ENCODE measurements at places on chromosomes 2 and 18.
A peak's percentile ranks its signal among the peaks of the same experiment; 100 is the strongest.

DNA sequence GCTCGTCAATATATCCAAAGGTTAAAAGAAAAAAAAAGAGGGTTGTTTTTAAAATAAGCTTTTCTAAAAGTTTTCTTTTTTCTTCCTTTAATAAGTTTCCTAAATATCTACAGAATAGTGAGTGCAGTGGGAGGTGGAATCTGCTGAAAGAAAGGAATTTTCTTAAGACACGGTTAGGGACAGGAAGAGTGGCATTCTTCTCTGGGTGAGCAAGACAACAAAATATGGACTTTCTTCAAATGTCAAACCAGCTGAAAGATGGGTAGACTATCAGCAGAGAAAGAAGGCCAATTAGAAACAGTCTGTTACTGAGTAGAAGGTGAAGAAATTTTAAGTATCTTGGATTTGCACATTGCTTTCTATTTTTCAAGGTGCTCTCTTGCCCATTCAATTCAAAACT lies 222.7 kb upstream of the PIK3C3 start:
- no peak for DNase-seq

DNA sequence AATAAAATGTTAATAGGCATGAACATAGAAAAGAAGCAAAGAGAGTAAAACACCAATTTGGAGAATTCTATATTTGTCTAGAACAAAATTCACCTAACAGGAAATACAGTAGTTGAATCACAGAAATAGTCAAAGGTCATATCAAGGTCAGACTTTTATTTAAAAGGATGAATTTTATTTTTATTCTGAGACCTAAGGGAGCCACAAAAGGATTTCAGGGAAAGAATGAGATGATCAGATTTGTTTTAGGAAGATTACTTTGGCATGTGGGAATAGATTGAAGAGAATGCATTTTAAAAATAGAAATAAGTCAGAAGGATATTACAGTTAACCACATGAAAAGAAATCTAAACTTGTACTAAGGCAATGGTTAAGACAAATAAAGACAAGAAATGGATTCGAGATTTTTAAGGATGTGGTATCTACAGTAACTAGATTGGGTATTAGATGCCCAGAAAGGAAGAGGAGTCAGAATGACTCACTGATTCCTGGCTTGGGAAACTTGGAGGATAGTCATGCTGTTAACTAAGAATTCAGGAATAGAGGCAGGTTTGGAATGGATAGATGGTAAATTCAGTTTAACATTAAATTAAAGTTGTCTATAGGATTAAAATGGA lies 56.0 kb downstream of the METTL4 start:
- no peak for DNase-seq

DNA sequence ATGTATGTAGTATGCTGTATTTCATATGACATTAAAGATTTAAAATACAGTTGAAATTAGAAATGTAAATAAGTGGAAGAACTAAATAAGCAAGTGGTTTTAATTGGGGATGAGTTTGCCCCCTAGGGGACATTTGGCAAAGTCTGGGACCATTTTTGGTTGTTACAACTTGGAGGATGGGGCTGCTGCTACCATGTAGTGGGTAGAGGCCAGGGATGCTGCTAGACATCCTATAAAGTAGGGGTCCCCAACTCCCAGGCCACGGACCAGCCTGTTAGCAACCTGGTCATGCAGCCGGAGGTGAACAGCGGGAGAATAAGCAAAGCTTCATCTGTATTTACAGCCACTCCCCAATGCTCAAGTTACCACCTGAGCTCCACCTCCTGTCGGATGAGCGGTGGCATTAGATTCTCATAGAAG lies 27.9 kb upstream of the ASNSD1 start:
- no peak for DNase-seq

GRCh38 chr2:64750001-64750816 lies 96.5 kb upstream of the SERTAD2 start:
- DNase-seq, result peak; percentile 83

DNA sequence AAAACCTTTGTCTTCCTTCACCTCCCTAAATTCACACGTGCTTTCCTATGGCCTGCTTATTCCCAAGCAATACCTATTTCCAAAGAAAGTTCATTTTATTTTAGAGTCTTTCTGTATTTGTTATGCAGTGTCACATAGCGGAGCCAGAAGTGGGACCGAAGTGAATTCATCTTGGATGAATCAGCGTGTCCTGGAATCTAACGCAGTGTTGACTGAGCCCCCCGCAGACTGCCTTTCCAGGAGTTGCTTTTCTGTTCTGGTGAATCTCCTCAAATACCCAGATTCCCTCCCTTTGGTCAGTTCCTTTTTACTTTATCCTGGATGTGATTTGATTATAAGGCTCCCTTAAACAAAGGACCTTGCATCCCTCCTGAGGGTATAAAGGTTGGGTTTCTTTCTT lies 10.8 kb downstream of the ALPP start:
- peak; percentile 41 for DNase-seq

Data from cerebellar cortex (tissue), 1 donor.